ENCODE measurements at places on chromosomes 2 and 18.

DNA sequence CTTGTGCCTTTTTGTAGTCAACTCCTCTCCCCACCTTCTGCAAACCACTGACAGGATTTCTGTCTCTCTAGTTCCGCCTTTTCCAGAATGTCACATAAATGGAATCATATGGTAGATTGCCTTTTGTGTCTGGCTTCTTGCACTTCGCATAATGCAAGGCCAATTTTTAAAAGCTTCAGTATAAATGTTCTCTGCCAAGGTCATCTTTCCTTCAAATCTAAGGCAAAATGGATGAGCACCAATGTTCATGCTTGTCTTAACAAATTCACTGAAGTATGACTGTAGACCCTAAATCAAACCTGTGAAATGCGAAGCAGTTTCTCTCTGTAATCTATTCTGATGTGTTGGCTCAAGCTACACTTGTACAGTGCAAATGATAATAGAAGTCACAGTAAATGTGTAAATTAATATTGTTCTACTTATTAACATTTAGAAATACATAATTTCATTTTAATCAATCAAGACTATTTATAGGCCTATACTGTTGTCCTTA lies 92.8 kb upstream of the GLS start:
- DNase-seq: no peak

- DNase-seq: no peak
Observed at GRCh38 chr18:41372046-41372665, 582.9 kb upstream of the PIK3C3 start.

- DNase-seq: peak; percentile 88
Observed at GRCh38 chr18:63161761-63162195, 157.8 kb downstream of the BCL2 start.

- DNase-seq: no peak
Observed at GRCh38 chr2:85748039-85748734, 5.6 kb upstream of the ATOH8 start.

DNA sequence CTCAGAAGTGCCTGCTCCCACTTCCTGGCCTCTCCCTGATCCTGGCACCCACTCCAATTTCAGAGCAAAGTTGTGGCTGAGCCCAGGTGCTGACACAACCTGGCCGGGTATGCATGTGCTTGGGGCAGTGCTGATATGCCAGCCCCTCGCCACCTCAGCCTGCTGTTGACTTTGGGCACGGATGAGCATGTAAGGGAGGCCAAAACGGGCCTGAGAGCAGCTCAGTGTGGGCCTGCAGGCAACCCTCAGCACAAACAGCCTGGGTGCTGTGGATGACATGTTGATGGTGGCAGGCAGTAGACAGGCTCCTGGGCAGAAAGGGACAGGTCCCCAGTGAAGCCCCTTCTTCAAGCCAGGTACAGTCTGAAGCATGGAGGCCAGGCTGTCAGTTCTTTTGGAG lies 553.6 kb upstream of the FSIP2 start:
- no peak for DNase-seq

- DNase-seq: no peak
Observed at GRCh38 chr2:123915380-123915779, 109.7 kb upstream of the CNTNAP5 start.

GRCh38 chr2:99461828-99462483 lies 27.9 kb downstream of the REV1 start:
- no peak for DNase-seq

DNA sequence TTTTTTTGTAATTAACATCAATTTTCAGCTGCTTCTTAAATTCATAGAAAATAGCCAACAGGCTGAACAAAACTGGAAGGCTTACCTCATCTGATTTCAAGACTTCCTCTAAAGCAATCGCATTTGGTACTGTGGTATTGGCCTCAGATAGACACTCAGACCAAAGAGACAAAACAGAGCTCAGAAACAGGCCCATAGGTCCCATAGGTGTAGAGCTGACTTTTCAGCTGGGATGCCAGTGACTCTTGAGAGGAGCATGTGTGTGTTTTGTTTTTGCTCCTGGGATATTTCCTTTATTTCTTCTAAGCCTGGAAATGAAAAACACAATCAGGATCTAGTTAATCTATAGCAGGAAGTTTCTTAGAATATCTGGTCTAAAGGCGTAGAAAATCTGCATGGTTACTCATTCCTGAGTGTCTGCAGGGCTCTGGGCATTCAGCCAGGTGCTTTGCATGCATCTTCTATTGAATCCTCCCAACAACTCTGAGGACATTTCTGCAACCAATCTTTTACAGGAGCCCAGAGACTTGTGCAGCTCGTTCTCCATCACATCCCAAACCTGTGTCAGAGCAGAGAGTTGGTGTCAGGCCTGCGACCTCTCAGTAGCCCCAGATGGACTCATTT lies 190.8 kb downstream of the RTP5 start:
- peak; percentile 83 for DNase-seq

DNA sequence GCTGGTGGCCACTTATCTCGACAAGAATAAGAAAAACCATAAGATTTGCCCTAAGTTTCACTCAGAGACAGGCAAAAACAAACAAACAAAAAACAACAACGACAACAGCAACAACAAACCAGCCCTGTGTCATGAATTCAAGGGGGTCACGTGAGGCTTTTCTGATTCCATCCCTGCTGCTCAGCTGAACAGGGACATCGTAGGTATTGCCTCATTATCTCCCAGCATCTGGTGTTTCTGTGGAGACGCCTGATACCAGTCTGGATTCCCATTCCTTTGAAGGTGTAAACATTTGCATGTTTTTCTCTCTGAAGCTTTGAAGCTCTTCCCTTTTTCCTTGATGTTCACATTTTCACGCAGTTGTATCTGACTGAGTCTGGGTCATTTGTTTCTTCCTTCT lies 117.4 kb downstream of the KCNF1 start:
- DNase-seq: no peak

- DNase-seq: peak; percentile 54
Observed at GRCh38 chr2:10454505-10454904, 6.4 kb upstream of the ODC1 start.

DNA sequence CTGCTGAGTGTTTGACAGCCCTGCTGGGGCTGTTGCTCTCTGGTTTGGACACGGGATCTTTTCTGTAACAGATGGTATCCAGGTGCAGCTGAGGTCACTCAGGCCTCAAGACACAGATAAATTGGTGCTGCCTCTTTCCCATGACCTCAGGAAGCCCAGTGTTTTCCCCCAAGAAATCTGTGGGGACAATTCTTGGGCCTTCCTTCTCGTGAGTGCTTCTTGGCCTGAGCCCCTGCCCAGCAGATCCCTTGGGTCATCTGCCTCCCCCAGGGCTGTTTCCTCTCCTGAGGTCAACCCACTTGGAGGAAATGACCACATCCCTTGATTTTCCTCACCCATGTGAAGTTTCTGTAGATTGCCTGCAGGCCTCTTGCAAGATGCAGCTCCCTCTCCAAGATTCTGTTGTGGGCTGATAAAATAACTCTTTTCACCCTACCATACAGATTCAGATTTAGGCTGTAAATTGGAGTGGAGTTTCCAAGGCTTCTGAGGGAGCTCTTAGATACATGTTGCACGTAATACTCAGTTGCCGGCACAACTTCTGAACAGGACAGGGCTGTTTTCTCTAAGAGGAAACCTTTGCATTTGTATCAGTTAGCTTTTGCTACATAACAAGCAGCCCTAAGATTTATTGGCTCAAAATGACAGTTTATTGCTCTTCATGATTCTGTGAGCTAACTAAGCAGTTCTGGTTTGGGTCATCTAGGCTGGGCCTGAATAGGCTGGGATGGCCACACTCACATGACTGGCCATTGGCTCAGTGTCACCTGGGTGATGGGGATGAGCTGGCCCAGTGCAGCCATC lies 13.1 kb downstream of the ZAP70 start:
- DNase-seq: no peak

- DNase-seq: no peak
Observed at GRCh38 chr2:238573065-238573778, 146.5 kb downstream of the ASB1 start.

GRCh38 chr2:156340804-156341451 lies 8.4 kb upstream of the NR4A2 start:
- no peak for DNase-seq

DNA sequence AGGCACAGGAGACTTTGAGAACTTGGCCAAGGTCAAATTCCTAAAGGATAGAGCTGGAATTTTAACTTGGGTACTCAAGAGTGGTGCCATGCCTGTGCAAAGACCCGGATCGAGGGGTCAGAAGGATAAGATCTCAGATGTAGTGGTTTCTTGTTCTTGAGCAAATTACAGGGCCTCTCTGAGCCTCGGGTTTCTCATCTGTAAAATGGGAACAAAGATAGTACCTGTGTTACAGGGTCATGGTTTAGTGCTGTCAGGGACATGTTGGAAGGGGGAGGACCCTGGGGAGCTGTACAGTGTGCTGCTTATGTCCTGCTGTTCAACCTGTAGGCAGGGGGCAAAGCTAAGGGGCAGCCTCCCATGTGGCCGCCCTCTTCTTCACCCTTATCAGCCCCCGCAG lies 173.5 kb upstream of the HAAO start:
- DNase-seq: no peak

GRCh38 chr18:47345291-47345690 lies 93.8 kb upstream of the SKOR2 start:
- no peak for DNase-seq

GRCh38 chr2:212692466-212692865 lies 153.9 kb upstream of the ERBB4 start:
- no peak for DNase-seq

GRCh38 chr2:101796825-101797600 lies 99.5 kb downstream of the MAP4K4 start:
- DNase-seq: no peak

DNA sequence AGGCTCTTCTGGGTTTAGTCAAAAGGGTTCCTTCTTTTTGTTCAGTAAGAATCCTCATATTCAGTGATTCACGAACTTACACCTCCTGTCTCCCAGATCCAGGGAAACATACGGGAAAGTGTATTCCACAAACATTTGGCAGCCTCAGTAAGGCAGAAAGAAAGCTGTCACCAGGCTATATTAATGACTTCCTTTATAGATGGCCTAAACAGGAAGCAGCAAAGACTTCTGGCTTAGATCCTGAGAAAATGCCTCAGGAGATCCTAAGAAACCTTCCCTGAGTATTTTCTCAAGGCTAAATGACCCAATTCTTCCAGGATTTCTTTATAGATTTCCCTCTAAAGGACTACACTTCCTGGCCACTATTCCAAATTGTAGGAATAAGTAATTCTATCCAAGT lies 1995.5 kb upstream of the CELF4 start:
- peak; percentile 1 for DNase-seq

- peak; percentile 90 for DNase-seq
Observed at GRCh38 chr2:191612496-191612895, 65.4 kb upstream of the NABP1 start.

DNA sequence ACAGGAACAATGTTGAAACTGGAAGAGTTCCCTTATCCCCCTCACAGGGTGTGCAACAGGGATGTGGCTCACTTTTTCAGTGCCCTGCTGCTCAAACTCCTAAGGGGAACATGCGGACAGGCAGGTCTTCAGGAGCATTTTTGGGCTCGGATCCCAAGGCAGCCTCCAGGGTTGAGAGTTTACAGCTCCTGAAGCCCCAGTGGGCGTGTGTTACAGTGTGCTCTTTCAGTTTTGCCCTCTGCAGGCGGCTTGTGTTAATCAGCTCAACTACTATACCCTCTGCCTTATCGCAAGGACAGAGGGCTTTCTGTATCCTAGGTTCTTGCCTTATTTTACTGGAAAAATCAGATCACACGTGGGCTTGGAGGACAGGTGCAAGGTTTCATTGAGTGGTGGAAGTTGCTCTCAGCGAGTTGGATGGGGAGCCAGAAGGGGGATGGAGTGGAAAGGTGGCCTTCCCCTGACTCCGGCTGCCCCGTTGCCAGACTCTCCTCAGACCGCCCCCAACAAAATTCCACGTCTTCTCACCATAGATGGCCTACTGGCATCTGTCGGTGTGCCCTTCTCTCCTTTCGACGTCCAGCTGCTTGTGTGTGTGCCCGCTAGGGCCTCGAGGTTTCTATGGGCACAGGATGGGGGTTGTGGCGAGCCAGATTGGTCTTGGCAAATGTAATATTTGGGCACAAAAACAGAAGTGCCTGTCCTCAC lies 541.9 kb downstream of the TMX3 start:
- no peak for DNase-seq

DNA sequence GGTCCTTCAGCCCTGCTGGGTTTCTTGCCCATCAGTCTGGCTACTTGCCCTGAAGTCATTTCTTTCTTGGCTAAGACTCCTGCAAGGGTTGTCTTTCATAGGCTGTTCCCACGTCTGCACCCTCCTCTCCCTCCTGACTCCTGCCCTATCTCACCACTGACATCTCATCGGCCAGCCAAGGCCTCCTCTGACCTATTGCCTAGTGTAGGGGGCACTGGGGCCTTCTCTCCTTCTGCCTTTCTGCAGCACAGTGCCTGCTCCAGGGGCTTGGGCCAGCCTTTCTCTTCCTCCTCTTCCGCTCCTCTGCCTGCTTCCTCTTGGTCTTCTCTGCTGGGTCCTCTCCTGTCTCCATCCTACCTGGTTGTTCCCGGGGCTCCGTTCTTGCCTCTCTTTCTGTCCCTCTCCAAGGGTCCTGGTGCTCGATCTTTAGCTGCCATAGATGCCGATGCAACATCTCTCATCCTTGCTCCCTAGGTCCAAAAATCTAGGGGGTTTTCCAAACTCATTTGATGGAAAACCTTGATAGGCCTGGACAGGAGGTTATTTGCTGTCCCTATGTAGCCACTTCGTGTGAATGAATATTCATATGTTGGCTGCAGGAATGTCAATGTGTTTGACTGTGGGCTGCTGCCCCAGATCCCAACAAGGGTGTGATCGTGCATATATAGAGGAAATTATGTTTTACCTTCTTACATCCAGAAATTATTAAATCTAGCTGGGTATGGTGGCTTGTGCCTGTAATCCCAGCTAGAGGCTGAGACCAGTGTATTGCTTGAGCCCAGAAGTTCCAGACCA lies 9.7 kb upstream of the NT5DC4 start:
- DNase-seq: no peak

- DNase-seq: no peak
Observed at GRCh38 chr2:101779656-101780055, 82.1 kb downstream of the MAP4K4 start.

DNA sequence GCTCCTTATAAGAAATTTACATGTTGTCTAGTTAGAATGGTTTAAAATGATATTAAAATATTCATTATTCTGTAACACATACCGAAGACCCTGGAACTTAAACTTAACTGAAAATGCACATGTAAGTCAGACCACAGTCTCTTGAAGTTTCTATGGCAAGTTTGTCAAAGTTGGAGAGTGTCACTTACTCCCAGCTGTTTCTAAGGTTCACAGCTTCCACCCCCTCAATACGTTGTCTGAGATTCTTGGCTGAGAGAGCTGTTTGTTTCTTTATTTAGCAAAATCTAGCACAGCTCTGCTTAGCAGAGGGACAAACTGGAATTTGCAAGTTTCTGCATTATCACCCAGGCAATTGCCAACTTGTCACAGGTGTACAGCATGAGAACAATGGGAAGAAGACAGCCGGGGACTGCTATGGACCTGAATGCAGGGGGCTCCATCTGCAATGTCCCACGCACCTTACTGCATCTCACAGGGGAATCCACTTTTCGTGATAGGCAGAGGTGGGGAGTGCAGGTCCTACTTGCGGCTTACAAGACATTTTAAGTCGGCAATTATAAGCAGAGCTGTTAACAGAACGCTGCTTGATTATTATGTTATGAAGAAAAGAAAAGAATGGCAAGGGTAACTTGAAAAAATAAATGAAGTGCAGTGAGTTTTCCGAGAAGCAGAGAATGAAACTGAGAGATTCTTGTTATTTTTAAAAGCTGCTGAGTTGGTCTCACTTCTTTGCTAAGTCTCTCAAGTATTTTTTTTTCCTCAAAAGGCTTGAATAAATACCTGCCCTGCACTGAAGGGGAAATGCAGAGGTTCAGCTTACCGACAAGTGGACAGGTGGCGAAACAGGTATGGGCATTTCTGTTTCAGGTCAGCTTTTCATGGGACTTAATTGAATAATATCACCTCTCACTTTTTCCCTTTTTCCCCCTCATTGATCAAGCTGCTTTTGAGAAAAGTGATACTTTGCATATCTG lies 1072.1 kb upstream of the FANCL start:
- DNase-seq: no peak

- DNase-seq: no peak
Observed at GRCh38 chr2:178506949-178507348, 26.7 kb downstream of the PLEKHA3 start.

Measured in fibroblast of skin of scalp (primary cell).